ENCODE measurements at places on chromosomes 1 and 21.
A peak's percentile ranks its signal among the peaks of the same experiment; 100 is the strongest.

- no peak for DNase-seq
These were observed 62.1 kb downstream of the RYR2 start for GRCh38 chr1:237104096-237104495.

- DNase-seq: no peak
These were observed 5.2 kb upstream of the EXTL1 start for GRCh38 chr1:26016258-26016952.

GRCh38 chr1:226308166-226308722, 720 bp downstream of the LIN9 start:
- DNase-seq: no peak

- DNase-seq: no peak
These were observed 1.3 kb downstream of the CNN3 start for GRCh38 chr1:94925561-94926125.

DNA sequence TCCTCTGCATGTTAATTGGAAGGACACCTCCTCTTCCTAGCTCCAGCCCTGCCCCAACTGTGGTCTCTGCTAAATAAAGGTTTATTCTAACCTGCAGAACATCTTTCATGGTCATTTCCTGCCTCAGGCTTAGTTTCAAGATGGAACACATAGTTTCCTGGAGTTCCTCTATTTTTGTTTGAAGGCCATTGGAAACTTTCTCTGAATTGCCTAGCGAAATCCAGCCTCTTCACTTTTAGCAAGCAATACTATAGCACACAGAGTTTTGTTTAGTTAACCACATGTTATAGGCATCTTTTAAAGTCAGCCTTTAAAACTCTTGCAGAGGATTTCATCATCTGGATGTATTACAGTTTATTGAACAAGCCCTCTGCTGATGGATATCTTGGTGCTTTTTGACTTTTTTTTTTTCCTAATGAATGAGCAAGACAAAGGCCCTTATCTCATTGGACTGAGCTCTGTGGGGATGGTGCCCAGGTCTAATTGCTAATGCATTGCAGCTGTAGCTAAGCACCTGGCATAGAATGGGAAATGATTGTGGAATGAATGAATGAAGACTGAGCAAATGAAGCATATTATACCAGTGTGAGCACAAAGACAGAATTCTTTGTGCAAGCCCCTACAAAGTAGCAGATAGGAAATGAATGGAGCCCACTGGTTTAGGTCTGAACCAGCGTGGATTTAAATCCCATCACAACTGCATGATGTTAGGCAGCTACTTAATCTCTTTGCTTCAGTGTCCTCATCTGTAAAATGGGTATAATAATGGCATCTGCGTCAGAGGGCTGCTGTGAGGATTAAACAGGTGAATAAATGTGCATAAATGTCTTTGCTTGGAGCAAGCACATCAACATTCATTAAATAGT, 641 bp upstream of the CFAP107 start:
- no peak for DNase-seq

DNA sequence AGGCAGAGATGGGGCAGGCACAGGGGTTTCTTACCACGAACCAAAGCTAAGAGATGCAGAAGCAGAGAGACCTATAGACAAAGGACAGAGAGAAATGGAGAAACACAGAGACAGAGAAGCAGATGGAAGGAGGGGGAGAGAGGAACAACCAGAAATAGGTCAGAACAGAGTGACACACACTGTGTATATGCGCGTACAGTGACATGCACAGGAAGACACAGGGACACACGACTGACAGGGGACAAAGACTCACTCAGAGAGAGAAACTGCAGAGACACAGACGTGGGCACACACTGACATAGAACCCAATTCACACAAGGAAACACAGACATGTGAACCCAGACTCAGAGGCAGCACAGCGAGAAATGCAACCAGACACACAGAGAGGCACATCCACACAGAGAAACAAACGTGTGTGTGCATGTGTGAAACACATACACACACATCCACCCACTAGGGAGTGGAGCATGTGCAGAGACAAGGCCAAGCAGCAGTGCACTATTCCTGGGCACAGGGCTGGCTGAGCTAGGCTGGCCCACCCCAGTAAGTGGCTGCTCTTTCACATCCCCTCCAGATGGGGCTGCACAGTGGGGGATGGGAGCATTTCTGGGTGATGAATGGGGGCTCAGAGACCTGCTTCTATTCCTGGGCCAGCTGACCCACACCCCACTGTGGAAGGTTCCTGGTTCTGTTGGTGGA, 123.4 kb upstream of the CSF3R start:
- no peak for DNase-seq

DNA sequence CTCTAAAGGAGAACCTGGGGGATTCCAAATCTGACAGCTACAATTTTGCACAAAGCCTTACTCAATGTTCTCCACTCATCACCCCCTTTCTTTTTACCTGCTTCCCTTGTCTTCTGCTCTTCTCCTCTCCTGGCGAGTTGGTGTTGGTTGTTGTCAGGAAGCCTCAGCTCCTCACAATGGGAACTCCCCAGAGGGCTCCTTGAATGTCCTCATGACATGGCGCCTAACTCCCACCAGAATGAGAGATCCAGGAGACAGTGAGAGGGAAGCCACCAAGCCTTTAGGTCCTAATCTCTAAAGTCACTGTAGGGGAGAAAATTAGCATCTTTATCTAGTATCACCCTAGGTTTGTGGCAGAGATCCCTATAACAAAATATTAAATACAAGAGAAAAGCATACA, 87.8 kb downstream of the SLC16A1 start:
- no peak for DNase-seq

DNA sequence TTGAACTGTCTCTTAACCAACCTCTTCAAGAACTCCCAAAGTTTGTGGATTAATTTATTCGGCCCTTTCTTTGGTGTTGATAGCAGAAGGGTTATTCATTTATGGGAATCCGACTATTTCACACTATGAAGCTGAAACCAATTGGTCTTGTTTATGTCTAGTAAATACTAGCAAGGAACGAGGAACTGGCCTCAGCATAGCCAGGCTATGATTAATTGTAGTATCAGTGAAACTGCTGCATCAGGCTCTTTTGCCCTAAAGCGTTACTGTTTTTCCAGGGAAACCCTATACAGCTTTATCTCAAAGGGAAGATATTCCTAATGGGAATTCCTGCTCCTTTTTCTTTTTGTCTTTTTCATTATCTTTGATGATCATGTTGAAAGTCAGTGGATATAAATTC, 35.1 kb downstream of the CLEC20A start:
- DNase-seq: no peak

- DNase-seq: no peak
These were observed 220.6 kb downstream of the CHRM3 start for GRCh38 chr1:239606850-239607400.

GRCh38 chr1:15952317-15953258, 23.3 kb downstream of the ZBTB17 start:
- no peak for DNase-seq

DNA sequence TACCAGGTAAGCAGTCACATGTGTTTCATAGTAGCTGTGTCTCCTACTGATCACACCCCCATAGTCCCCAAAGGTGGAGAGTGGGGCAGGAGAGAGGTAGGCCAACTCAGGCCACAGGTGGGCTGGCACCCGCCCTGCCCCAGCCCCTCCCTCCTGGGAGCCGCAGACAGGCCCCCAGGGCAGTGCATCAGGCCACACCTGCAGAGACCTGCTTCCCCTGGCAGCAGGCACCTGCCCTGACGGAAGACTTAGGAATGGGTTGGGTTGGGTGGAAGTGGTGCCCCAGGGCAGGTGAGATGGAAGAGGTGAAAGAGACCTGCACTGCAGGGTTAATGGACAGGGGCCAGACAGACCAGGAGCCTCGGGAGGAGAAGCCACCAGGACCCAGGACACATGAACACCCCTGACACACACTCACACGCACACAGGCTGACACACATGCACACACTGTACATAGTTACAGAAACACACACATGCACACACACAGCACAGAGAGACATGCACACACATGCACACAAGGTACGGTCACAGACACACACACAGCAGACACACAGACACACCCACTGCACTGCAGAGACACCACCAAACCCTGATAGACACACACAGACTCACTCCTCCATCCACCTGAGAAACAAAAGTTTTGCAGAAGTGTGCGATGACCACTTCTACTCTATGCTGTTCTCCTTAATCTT, 1.7 kb upstream of the COL18A1 start:
- no peak for DNase-seq

GRCh38 chr1:107633596-107633995, 331.4 kb downstream of the VAV3 start:
- DNase-seq: no peak

- DNase-seq: no peak
These were observed 120.2 kb downstream of the ROR1 start for GRCh38 chr1:63893976-63894375.

DNA sequence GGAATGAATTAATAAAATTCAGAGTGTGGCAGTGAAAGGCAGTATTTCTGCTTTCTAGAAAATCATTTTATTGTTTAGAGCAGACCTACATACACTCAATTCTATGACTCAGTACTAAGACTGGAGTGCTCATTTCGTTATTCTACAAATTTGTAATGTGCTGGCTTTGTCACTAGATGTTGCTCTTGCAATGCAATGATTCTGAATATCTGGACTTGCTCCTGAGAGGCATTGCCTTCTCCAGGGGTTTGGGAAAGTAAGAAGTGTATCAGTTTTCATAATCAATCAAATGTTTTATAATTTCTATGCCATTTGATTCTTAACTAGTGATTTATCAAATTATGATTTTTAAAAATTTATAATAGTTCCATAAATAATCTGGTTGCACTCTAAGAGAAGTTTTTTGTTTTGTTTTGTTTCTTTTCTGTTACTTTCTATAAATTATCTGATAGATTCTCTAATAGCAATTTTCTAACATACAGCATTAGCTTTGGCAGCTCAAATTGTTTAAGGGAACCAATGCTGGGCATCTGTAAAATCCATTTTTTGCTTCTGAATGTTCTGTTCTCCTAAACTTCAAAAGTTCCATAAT, 280.5 kb upstream of the SGIP1 start:
- peak; percentile 13 for DNase-seq

DNA sequence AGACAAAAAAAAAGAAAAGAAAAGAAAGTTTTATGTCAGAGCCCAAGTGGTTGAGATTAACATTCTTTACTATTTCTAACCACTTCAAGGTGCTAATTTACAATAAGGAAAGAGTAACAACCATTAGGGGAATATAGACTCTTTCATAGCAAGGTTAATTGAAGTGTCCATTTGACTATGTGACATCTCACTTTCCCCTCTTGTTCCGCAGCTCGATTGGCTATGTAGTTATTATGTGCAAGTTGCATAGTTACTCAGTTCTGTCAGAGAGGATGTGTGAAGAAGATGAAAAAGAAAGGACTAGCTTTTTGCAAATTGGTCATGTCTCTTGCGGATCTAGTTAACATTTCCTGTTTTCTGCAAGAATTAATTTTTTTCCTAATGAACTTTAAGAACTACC, 273.7 kb downstream of the RGS7 start:
- DNase-seq: no peak

- no peak for DNase-seq
These were observed 49.4 kb upstream of the CD34 start for GRCh38 chr1:207960346-207960745.

GRCh38 chr1:117150316-117150715, 28.8 kb upstream of the TRIM45 start:
- no peak for DNase-seq

DNA sequence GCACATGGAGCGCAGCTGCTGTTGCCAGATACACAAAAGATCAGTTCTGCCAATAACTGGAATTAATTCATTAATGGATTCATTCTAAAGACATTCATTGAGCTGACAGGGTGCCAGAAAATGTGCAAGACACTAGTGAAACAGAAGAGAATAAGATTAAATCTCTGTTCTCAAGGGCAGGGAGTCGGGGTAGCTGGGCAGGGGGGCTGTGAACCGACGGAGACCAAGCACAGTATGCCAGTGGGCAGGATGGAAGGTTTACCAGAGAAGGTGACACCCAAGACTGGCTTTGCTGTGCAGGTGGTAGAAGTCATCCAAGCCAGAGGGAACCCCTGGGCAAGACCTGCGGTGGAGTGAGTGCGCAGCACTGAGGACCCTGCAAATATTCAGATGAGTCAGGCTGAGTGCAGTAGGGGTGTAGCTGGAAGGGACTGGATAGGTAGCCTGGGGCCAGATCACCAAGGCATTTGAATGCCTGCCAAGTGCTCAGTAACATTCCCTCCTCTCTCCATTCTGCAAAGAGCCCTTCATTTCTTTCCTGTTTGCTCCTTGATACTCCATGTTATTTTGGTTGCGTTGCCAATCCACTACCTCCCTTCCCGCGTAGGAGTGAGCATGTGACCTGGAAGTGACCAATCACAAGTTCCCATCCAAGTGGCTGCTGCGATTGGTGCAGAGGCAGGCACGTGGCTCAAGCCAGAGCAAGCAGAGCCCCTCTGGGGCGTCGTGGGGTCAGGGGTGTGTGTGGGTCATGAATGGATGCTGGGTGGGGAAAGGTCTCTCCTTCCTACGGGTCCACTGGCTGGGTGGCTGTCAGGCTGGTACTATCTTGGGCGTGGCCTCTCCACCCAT, 413.1 kb downstream of the PTPRU start:
- no peak for DNase-seq

- no peak for DNase-seq
These were observed 5.9 kb upstream of the BRWD1 start for GRCh38 chr21:39319251-39319756.

DNA sequence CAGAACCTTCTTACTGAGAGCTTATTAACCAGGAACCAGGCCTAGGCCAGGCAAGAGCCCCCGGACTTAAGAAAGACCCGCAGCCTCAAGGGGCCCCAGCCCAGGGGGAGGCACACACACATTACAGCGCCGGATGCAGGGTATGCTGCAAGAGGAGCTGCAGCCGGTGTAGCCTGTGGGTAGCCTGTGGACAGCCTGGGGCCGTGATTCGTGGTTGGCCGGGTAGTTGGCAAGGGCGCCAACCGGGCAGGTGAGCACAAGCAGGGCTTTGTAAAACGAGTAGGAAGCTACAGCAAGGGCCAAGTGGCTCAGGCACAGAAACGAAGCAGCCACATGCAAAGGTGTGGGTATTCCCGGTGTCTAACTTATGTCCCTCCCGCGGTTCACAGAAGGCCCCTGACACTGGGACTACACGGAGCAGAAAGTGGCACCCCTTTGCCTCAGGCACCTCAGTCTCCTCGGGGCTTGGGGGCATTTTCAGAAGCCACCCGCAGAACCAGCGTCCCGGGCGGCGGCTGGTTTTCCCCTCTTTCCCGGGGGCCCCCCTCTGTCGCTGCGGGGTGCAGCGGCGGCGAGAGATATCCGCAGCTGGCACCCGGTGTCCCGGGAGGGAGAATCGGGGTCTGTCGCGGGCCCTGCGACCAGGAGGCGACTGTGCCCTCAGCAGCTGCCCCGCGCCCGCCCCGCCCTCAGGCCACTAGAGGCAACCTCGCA, 40.8 kb downstream of the KIAA1614 start:
- DNase-seq: no peak

DNA sequence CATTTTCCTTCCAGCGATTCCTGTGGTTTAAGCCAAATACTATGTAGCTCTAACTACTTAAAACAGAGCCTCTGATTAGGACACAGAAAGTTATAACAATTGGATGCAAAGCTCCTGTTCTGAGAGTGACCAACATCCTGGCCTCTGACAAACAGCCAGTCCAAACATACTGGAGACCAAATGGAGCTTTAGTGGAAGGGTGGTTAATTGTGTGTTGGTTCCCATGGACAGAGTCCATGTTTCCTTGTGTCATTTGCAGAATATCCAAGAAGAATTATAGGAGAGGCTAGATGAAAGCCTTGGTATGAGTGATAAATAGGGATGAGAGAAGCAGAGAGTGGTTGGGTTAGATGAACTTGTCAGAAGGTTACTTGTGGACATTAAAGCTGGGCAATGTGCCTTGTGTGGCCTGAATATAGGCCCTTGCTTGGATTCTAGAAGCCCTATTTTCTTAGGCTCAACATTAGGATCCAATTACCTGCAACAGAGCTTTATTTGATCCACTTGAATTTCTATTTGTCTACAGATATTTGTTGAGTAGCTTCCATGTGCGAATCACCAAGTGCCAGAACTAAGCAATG, 180.5 kb upstream of the GORAB start:
- DNase-seq: no peak
